GM04503 (cell line): ENCODE measurements at places on chromosomes 13 and 19.

DNA sequence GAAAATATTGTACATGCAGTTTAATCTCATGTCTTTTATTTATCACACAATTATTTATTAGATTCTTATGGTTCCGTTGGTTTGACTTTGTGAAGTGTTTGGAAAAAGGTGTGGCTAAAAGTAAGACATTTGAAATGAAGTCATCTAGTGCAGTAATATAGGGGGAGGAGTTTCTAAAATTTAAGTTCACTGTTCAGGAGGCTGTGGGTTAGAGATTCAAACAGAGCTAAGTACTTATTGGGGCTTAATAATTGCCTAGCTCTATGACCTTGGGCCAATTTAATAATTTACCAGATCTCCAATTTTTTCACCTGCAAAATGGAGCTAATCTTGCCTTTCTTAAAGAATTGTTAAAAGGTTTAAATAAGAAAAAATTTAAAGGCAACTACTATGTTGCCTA, 144.6 kb downstream of the NDFIP2 start:
- DNase-seq = no peak

- DNase-seq = no peak
Measured at GRCh38 chr13:110911880-110912279, 3.0 kb downstream of the ANKRD10 start.

DNA sequence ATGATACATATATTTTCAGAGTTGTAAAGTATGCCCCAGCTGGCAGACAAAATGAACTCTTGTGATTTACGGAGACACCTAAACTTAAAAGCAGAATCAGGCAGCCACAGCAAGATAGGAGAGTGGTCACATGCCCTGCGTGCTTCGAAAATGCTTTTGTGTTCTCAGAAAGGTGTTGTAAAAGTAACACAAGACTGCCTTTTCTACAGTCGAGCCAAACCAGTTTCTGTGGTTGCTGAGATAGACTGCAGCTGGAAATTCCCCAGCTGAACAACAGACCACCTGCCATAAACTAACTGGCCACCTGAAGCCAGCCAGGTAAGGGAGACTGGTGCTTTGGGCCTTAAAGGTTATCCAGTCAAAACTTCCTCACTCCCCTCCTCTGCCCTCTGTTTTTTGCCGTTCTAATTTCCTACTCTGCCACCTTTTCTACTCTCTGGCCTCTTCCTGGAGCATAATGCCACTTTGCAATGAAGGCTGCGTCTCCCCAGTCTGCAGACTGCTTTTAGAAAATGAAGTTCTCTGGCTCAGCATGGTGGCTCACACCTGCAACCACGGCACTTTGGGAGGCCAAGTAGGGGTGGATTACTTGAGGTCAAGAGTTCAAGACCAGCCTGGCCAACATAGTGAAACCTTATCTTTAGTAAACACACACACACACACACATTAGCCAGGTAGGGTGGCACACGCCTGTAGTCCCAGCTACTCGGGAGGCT, 381.2 kb upstream of the SLITRK1 start:
- DNase-seq = no peak

GRCh38 chr13:44785401-44785800, 203.9 kb downstream of the NUFIP1 start:
- DNase-seq = no peak

GRCh38 chr19:33080761-33081681, at the start of gene GPATCH1:
Gene GPATCH1, plus strand, starts transcription at chr19:33081181. Its CDS starts 13 bp downstream, at chr19:33081194.
- DNase-seq = peak; percentile 36

DNA sequence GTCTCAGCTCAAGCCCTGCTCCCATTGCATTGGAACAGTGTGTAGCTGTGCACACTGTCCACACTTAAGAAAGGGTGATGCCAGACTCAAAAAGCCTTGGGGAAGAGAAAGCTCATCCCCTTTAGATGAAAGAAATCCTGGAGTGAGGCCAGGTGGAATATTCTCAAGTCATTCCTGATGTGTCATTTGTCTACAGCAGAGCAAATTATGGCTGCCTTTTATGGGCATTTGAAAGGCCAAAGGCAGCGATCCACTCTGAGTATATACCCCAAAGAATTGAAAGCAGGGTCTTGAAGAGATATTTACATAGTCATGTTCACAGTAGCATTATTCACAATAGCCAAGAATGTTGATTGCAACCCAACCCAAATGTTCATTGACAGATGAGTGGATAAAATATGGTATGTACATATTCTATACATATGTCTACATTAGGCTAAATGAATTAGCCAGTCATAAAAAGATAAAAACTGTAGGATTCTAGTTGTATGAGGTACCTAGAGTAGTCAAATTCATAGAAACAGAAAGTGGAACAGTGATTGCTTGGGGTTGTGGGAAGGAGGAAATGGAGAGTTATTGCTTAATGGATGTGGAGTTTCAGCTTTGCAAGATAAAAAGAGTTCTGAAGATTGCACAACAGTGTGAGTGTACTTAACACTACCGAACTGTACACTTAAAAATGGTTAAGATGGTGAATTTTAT, 214.9 kb downstream of the KCNRG start:
- DNase-seq = no peak

GRCh38 chr13:45179428-45179827, 21.4 kb downstream of the KCTD4 start:
- no peak for DNase-seq

DNA sequence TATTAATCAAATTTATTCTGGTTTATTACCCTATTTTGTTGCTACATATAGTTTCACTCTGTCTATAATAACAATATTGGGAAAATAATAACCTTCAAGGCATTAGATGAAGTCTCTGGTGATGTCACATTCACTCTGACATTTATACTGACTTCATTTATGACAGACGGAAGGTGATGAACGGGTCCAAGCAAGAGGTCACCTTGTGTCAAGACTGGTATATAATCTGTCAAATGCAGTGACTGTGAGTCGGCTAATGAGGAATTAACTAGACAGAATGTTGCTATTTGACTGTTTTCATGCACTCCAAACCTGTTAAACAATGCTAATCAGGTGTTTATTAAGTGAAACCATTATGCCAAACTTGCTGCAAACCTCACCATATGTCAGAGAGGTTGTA, 800.5 kb upstream of the KLHL1 start:
- DNase-seq = no peak

DNA sequence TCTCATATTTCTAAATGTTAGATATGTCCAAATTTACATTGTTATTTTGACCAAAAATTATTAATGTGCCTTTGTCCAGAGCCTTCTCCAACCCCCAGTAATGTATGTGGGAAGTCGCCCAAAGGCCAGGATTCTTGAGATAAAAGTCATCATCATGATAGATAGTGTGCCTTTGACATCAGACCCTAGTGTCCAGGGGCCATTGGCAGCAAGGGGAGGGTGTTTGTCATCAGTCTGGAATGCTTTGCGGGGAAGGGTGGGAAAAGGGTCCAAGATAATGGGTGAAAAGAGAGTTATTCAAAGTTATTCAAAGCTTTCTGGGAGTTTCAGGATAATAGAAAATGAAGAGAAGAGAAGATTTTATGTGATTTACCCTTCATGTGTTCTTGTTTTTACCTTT, 909.5 kb upstream of the GPC6 start:
- no peak for DNase-seq

DNA sequence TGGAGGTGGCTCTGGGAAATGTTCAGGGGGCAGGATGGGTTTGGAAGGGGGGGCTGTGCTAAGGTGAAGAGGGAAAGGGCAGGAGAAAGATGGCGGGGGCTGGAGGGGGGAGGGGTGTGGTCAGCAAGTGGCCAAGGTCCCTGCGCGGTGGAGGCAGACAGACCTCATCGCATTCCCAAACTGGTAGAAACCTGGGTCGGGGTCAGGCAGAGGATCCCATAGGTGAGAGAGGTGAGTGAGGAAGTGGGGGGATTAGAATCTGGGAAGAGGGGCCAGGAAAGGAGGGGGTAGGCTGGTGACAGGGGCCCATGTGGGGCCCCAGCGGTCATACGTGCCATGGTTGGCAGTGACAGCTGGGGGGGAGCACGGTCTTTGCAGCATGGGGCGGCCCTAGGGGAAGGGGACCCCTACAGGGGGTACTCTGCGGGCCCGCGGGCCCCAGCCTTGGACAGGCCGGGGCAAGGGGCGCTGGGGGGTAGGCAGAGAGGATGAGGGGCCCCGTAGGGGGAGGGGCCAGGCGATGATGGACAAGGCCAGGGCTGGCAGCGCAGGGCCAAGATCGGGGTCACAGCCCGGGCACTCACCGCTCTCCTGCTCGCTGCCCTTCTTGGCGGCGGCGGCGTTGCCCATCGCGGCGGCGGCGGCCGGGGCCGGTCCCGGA, 514 bp downstream of the PRKACA start:
- no peak for DNase-seq

GRCh38 chr13:79533781-79534400, 52.9 kb downstream of the NDFIP2 start:
- DNase-seq = peak; percentile 28
